ENCODE measurements at places on chromosomes 6 and 20.
A peak's percentile ranks its signal among the peaks of the same experiment; 100 is the strongest.

DNA sequence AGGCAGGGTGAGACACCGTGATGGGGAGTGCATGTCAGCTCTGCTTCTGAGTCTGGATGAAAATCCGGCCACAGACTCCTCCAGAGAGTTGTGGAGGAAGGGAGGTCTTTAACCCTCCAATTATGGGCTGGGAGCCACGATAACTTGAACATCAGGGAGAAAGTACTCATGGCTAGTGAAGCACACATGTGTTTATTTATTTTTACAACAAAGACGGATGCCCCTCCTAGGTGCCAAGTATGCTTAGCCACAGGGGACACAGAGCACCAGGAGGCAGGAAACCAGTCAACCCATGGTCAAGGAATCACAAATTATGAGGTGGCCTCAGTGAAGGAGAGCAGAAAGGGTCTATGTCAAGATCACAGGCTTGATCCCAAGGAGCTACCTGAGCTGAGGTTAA lies 54.1 kb downstream of the ZNF217 start:
- no peak for DNase-seq

DNA sequence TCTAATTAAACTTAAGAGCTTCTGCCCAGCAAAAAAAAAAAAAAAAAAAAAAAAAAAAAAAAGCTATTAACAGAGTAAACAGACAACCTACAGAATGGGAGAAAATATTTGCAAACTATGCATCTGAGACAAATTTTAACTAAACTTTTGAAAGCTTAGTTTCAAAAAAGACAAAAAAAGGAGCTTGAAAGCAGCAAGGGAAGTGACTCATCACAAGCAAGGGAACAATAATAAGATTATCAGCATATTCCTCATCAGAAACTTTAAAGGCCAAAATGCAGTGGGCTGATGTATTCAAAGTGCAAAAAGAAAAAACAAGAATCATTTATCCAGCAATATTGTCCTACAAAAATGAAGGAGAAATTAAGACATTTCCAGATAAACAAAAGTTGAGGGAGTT lies 158.6 kb downstream of the RNF144B start:
- no peak for DNase-seq

- DNase-seq, result no peak
Observed at GRCh38 chr6:26312096-26312463, 52.9 kb upstream of the BTN3A2 start.

DNA sequence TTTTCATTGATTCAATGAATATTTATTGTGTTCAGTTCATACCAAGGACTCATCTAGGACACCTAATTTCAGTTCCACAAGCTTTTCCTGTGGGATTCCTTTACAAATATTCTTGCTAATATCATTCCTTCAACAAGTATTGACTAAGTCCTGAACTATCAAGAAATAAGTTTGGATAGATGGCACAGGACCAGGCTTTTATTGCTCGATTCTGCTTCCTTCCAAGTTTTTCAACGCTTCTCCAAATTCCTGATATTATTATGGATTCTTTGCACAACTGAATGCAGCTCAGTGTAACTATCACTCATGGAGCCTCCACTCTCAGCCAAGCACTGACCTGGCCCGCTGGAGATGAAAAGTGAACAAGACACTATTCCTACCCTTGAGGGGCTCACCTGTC lies 32.7 kb upstream of the COL21A1 start:
- DNase-seq, result no peak

DNA sequence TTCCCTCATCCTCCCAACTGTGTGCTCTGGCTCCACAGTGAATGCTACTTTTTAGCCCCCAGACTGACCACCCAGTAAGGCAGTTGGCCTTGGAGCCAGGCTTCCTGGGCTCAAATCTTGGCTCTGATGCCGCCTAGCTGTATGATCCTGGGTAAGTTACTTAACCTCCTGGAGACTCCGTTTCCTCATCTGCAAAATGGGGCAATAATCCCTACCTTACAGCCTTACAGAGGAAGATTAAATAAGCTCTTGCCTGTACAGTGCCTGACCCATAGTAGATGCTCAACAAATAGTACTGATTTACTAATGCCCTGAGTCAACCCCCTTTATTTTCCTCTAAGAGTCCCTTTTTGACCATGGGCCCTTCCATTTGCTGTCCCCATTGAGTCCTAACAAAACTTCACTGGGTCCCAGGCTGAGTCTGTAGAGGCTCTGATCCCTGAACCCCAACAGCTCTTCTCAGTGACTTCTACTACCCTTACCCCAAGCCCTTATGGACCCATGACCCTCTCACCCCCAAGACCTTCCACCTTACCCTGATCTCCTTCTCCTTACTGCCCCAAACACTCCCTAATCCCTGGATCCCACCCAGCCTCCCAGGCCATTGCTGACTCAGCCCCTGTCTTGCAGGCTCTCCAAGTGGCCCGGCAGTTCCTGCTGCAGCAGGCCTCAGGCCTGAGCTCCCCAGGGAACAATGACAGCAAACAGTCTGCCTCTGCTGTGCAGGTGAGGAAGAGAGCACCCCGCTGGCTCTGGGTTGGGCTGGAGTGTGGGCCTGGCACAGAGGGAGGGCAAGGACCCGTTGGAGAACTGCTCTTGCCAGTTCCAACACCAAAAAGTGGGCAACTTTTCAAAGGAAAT lies 31.4 kb downstream of the FOXP4 start:
- peak; percentile 83 for DNase-seq

GRCh38 chr6:106120406-106120805 lies 34.3 kb downstream of the PRDM1 start:
- no peak for DNase-seq

- no peak for DNase-seq
Observed at GRCh38 chr6:37765182-37765775, 54.2 kb upstream of the ZFAND3 start.

All from BE2C (cell line).